ENCODE measurements at places on chromosomes 12 and 14. TPM values are rescaled to one million over a fixed set of nuclear protein-coding genes. Genes with fewer than 3 reads are reported as not detected.
A peak's percentile ranks its signal among the peaks of the same experiment; 100 is the strongest.

GRCh38 chr12:66304296-66304900, 2.1 kb downstream of the HELB start:
- DNase-seq, result no peak

GRCh38 chr12:43836475-43836989, 651 bp downstream of the TMEM117 start:
- DNase-seq, result peak; percentile 97

GRCh38 chr14:50362764-50363713, 33.6 kb downstream of the CDKL1 start:
- DNase-seq, result no peak

DNA sequence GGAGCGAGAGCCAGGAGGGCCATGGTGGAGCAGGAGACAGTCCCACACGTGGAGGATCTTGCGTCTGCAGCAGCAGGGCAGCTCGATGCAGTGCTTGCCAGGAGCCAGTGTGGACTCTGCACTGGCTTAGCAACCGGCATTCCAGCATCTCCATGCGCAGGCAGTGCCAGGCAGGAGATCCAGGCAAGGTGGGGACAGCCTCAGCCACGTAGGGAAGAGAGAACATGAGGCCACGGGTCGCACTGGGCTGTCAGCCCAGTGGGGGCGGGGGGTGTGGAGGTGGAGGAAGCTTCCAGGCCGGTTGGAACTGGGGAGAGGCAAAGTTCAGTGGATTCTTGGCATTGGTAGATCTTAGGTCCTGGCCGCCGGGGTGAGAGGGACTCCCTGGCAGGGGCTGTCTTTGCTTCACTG, 121.0 kb upstream of the EVL start:
- DNase-seq, result no peak

DNA sequence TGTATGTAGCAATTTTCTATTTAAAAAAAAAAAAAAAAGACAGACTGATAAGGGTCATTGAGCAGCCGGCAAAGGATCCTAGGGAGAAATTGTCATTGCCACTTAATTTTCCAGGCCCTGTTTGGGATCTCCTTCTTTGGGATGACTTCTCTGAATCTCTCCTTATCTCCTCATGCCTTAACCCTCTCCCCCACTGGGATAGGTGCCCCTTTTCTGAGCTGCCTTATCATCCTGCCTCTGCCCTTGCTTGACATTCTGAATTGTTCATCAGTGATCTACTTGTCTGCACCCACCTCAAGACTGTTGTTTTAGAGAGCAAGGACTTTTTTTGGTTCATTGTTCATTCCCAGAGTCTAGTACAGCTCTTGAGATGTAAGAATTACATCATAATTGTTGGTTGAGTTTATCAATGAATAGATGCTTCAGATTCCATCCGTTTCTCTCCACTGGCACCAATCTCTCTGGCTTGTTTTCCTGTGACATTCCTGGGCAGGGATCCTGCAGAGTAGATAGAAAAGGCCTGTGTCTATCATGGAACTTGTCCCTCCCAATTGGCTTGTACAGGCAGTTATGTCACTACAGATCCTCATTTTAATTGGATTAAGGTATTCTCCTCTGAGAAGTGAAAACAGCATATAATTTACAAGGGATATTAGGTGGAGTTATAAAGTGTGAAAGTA, 42.6 kb downstream of the SOCS2 start:
- DNase-seq, result no peak

GRCh38 chr14:54722791-54723432, 156.0 kb downstream of the SAMD4A start:
- peak; percentile 81 for DNase-seq

DNA sequence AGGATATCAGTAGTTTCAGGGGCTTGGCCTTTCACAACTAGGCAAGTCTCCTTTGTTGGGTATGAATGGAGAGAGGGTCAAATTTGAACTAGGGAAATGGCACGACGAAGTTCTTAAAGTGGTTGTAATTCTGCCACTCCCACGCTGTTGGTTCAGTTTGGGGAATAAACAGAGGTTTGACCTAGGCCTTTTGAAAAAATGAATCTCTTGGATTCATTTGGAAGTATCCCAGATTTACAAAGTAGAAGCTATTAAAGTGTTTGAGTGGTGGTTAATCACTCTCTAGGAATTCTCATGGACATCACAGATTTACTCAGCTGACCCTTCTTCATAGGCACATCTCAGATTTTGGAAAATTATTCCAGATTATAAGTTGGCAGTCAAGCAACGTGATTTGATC, 14.8 kb downstream of the BATF start:
- DNase-seq, result no peak

DNA sequence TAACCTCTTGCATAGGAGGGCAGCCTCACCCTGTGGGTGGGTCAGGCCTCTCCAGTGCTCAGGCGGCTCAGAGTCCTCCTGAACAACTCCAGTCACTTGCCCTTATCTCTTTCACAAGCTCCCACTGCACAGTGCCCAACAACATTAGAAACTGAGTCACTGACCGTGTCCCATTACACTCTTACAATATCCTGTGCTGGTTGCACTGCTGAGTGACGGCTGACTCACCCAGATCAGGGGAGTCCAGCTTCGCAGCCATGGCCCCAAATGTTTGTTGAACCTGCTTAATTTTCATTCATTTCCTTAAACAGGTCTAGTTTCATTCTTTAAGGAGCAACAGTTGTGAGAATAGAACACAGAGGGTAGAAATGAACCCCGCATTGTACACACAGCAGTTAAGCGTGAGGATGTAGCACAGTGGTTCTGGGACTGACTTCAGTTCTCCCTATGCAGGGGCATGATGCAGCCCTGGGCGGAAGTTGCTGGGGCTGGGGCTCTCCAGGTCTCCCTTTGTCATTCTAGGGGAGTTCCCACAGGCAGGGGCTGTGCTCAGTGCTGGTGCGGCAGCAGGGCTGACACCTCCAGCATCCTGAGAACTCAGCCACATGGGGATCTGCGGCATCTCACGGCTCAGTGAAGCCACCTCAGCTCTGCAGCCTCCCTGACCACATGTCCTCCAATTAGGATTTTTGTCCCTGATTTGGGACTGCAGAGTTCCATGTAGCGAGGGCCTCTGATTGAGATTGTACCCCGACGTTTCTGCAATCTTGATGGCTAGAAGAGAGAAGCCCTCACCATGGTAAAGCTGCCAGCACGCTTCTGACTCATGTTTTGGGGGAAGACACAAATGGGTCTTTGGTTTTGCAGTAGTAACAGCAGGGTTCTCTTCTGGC, 16.1 kb downstream of the GPR68 start:
- no peak for DNase-seq

- DNase-seq, result no peak
Observed at GRCh38 chr12:122459211-122459610, 36.7 kb upstream of the CLIP1 start.

DNA sequence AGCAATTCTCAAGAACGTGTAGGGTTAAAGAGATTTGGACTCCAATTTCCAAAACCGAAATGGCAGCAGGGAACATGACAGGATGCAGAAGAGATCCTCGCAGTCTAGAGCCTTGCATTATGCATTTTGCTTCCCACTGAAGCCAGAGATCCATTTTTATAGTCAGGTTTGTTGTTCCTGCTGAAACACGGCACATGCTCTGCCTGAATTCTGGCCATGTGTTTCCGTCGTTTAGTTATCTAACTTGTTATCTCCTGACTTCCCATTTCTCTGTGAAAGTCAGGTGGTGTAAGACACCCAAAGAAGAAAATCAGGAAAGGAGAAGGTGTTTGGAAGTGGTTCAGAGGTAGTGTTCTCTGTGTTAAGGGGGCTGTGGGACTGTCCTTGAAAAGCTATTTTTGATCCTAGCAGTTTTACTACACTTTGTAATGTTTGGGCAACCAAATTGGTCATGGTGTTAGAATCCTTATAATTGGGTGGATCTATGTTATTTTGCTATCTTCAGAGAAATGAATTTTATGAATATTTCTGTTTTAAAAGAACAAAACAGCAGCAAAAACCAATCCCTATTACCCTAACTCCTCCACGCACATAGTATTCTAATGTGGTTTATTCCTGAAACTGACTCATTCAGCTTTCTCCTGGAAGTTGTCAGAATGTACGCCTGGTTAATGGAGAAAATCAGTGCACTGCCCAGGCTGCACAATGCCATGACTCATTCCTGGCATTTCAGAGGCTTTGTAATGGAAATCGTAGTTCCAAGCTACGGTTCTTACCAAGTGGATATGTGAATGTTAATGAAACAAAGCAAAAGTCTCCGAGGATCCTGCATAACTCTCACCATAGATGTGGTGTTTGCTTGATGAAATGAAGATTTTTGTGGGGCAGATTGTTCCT, 110.1 kb downstream of the SAMD4A start:
- DNase-seq, result peak; percentile 63

GRCh38 chr14:62031504-62031903, 269.3 kb downstream of the SNAPC1 start:
- DNase-seq, result no peak

DNA sequence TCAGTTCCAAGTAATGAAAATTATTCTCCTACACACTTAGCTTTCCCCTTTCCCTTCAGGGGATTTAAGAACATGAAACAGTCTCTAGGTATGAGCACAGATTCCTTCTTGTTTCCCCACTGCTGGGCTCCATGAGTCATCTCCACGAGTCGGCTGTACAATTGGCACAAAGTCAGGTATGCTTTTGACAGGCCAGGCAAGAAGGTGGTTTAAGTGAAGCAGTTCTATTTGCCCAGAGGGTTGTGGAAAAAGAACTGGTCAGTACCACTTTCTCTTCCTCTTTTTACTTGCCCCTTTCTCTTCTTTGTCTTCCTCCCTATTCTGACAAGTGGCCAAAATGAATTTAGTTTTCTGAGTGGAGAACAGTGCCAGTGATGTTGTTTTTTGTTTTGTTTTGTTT, 16.3 kb downstream of the DYNC1H1 start:
- DNase-seq, result peak; percentile 93

DNA sequence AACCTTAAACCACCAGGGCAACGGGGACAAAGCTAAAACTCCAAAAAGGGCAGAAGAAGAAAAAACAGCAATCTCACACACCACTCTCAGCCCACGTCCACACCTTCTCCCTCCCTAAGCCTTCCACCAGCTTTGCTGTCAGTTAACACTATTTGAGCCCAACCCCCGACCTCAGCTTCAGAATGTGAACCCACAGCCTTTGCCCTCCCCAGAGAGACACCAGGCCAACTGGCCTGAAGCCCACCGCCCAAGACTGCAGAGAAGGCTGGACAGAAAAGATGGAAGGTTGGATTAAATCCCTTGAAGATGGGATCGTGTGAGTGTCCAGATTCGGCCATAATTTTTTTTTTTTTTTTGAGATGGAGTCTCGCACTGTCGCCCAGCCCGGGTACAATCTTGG, 22.4 kb downstream of the IRF2BPL start:
- DNase-seq, result no peak

- DNase-seq, result peak; percentile 55
Observed at GRCh38 chr12:125330645-125331341, 265.6 kb downstream of the AACS start.

DNA sequence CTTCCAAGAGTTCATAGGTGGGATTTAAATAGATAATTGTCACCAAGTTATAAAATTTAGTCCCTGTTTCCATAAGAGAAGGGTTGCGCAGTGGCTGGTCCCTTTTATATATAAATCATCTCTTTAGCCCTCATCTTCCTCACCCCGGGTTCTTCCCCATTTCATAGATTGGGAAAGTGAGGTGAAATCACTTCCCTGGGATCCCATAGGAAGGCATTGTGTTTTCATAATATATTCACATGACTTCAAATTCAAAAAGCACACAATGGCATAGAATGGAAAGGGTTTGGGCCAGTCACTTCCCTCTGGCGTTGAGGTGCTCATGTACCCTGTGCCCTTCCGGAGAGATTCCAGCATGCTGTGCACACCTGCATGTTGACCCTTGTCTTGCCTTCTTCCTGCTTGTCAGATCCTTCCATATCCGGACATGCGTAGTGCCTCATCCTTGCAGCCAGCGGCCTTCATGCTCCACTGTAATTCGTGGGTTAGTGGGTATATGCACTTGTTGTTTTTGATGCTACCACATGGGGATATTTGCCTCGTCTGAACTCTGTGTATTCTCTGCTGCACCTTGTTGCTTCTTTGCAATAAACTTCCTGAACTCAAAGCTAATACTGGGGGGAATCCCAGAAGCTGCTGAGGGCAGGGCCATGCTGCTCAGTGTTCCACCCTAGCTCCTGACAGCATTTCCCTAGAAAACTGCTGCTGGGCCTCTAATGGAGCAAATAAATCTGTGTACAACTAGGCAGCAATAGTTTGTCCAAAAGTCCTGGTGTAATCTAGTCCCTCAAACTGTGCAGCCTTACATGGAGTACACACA, 59.6 kb downstream of the ANAPC7 start:
- DNase-seq, result no peak

GRCh38 chr12:74339211-74339610, 198.4 kb upstream of the ATXN7L3B start:
- DNase-seq, result no peak

DNA sequence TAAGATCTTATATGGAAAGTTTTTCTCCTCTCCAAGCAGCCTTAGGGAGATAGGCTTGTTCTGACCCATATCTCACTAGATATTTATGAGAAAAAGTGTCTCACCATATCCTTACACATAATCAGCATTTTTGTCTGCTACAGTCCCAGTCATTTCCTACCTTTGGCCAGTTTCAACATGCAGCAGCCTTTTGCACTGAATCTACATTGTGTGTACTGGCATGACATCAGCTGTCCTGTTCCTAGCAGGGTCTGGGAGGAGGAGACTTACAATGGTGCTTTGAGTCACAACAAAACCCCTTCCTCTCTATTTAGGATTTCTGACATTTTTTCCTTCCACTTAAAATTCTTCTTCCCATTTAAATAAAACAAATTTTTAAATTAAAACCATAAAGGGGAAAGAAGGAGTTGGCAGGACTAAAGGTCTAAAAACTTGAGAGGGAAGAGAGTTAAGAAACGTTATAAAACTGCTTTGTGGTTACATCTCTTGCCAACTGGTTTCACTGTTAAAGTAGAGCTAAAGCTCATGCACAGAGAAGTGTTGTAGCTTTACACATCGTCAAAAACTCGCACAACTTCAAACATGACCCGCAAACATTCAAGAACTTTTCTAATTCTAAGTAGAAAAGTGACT, 53.3 kb upstream of the CERS5 start:
- DNase-seq, result peak; percentile 47

DNA sequence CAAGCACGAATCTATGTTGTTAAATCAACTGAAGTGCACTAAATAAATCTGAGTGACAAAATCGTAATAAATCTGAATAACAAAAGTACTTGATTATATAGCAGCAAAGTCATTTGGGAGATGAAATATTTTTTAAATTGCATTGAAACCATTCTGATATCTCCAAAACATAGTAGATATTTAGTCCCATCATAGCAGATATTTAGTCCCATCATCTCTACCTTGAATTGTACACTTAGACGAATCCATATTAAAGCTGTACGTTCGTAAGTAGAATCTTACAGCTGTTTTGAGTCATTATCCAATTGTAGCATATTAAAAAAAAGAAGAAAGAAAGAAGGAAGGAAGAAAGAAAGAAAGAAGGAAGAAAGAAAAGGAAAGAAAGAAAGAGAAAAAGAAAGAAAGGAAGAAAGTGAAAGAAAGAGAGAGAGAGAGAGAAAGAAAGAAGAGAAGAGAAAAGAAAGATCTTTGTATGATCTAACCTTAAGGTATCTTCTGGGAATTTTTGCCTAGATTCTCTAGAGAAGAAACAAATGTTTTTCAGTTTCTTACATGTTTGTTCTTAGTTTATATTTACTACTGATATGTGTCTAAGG, 2.6 kb downstream of the DCN start:
- DNase-seq, result no peak

TRIAP1 gene
- 39.3 TPM for total RNA-seq

CIDEB gene
- 0.35 TPM for total RNA-seq

KLRC3 gene
- 1.7 TPM for total RNA-seq

EPYC gene
- total RNA-seq, result 0.87 TPM

SLCO1B1 gene
- not detected for total RNA-seq

ATL1 gene
- total RNA-seq, result 4.5 TPM

TMEM260 gene
- 19.3 TPM for total RNA-seq

ACRBP gene
- 0.21 TPM for total RNA-seq

FAIM2 gene
- not detected for total RNA-seq

LRP10 gene
- total RNA-seq, result 31.6 TPM

All from SK-MEL-5 (cell line).